Tibial nerve (tissue), 4 donors: ENCODE measurements at places on chromosomes 2 and 18. TPM values are rescaled to one million over a fixed set of nuclear protein-coding genes. Genes with fewer than 3 reads are reported as not detected.

RESP18 gene
- total RNA-seq, result not detected

- no peak for DNase-seq
These were observed 317.6 kb upstream of the KLHL14 start for GRCh38 chr18:33090461-33090860.

DNA sequence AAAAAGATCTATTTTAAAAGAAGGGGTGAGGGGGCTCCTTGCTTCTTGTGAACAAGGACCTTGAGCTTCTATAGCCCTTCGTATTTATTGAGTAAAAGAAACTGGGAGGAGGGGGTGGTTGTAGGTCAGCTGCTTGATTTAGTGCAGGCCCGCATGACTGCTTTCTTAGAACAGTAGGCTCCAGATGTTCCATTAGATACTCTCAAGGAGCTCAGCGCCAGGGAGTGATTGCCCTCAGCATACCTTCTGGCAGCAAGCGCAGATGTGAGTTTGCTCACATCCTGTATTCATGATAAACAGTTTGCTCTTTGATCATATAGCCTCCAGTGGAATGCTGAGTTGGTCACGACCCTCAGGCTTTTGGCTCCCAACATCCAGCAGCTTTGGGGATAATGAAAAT is 108.9 kb upstream of the XPO1 start:
- DNase-seq, result no peak

- DNase-seq, result no peak
These were observed 92.7 kb upstream of the PXDN start for GRCh38 chr2:1837022-1837421.

- no peak for DNase-seq
These were observed 63.9 kb downstream of the ZEB2 start for GRCh38 chr2:144455987-144456386.

GPR35 gene
- total RNA-seq, result 2.6 TPM

GRCh38 chr2:233307565-233307964 is at the start of gene SAG:
Gene SAG, plus strand, starts transcription at chr2:233307816. Its CDS starts 1,374 bp downstream, at chr2:233309190.
- no peak for DNase-seq

- DNase-seq, result no peak
These were observed 11.2 kb downstream of the CTDP1 start for GRCh38 chr18:79690586-79691482.

DNA sequence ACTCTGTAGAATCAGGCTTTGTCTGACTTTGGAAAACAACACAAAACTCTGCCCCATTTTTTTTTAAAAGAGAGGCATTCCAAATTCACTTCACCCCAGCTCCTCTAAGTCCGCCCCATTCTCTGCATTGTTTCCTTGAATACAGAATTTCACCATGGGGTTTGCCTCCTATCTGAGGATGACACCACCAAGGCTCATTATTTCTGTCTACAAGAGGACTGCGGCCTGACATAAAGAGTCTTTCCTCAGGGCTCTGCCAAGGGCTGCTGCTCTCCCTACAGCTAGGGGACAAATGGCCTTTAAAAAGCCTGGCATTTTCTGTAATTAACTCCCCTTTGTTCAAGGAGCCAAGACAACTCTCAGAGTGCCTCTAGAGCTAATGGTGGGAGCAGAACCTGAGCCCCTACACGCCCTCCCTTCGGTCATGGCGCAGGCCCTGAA is 4.6 kb downstream of the CHST10 start:
- no peak for DNase-seq

- DNase-seq, result no peak
These were observed 50.3 kb upstream of the GREB1L start for GRCh38 chr18:21191596-21192307.

- no peak for DNase-seq
These were observed 16.4 kb upstream of the GPR55 start for GRCh38 chr2:230941202-230942180.

- no peak for DNase-seq
These were observed 20.9 kb upstream of the KCNF1 start for GRCh38 chr2:10890706-10891270.

BUB1 gene
- 0.98 TPM for total RNA-seq
